ENCODE measurements at places on chromosomes 4 and X. TPM values are rescaled to one million over a fixed set of nuclear protein-coding genes. Genes with fewer than 3 reads are reported as not detected.

DDX60 gene
- total RNA-seq: 1.6 TPM

ODAM gene
- total RNA-seq: not detected

SPARCL1 gene
- total RNA-seq: not detected

MAGED2 gene
- 74.4 TPM for total RNA-seq

CYBB gene
- 0.03 TPM for total RNA-seq

VCX gene
- not detected for total RNA-seq

EDA2R gene
- 10.3 TPM for total RNA-seq

SYN1 gene
- 0.29 TPM for total RNA-seq

CSAG1 gene
- 0.24 TPM for total RNA-seq

NSG1 gene
- total RNA-seq: 9.9 TPM

CT45A3 gene
- total RNA-seq: 0.29 TPM

MAGEH1 gene
- total RNA-seq: 7.3 TPM

PRR32 gene
- total RNA-seq: not detected

RNF150 gene
- 0.26 TPM for total RNA-seq

C1QTNF7 gene
- total RNA-seq: not detected

RIPPLY1 gene
- 0.11 TPM for total RNA-seq

CSAG3 gene
- not detected for total RNA-seq

KCNE5 gene
- 0.14 TPM for total RNA-seq

OFD1 gene
- total RNA-seq: 13.1 TPM

UGT2A1 gene
- not detected for total RNA-seq

PABPC5 gene
- not detected for total RNA-seq

YY2 gene
- total RNA-seq: 2.7 TPM

STAG2 gene
- 37.3 TPM for total RNA-seq

PRSS12 gene
- total RNA-seq: 0.31 TPM

AFF2 gene
- not detected for total RNA-seq

POU3F4 gene
- not detected for total RNA-seq

OPHN1 gene
- total RNA-seq: 1.7 TPM

DUX4 gene
- not detected for total RNA-seq

ARHGAP36 gene
- total RNA-seq: not detected
